ENCODE measurements at places on chromosomes 4 and X.
A peak's percentile ranks its signal among the peaks of the same experiment; 100 is the strongest.

DNA sequence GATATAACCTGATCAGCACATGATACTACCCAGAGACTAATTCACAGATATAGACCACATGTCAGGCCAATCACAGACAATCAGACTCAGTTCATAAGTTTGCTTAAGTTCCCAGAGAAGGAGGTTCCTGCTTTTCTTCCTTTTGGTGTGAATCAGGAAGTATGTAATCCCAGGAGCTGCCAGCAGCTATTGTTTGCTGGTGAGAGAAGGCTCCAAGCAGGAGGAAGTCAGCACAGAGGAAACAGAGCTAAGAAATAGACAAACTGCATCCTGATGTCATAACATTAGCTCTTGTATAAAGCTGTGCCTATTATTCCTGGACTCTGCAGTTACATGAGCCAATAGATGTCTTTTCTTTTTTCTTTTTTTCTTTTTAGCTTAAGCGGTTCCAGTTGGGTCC, 50.9 kb downstream of the UCHL1 start:
- no peak for DNase-seq

- peak; percentile 90 for DNase-seq
These were observed at the start of gene FAT4 for GRCh38 chr4:125314676-125315575. Gene FAT4 (plus strand): TSS chr4:125314955. CDS start chr4:125316412, 1,457 bp downstream.

GRCh38 chr4:8244001-8244757, 25.4 kb upstream of the HTRA3 start:
- no peak for DNase-seq

GRCh38 chr4:17414392-17414791, 97.5 kb downstream of the QDPR start:
- no peak for DNase-seq

DNA sequence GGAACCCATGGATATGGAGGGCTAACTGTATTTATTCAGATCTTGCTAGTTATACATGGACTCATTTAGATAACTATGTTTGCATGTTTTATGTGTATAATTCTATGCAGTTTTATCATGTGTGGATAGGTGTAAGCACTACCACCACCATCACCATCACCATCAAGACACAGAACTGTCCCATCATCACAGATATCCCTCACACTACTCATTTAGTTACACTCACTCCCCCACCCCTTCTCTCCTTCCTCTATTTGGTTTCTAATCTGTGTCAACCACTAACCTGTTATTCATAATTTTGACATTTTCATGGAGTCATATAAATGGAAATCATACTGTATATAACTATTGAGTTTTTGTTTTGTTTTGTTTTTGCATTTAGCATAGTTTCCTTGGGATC, 43.7 kb downstream of the STAG2 start:
- DNase-seq = no peak

- DNase-seq = no peak
These were observed 29.0 kb upstream of the BCLAF3 start for GRCh38 chrX:20019672-20020365.

GRCh38 chrX:104742355-104742754, 176.4 kb downstream of the IL1RAPL2 start:
- no peak for DNase-seq

GRCh38 chr4:48194971-48195370, 60.9 kb upstream of the TXK start:
- no peak for DNase-seq

- no peak for DNase-seq
These were observed 177.9 kb upstream of the STK26 start for GRCh38 chrX:131845201-131845600.

DNA sequence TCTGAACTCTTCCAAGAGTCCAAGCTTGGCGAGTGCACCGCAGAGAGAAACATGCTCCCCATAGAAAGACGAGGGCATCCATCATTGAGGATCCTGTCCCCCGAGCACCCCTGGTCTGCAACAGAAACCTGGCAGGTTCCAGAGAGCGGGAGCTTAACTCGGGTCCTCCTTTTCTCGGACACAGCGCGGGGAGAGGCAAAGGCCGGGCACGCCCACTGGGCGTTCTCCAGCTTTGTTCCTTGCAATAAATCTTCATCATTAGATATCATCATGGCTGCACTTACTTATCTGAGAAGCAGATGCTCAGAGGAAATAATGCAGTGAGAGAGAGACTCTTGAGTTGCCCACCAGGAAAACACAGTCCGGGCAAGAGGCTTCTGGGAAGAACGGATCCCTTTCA, 90.1 kb upstream of the PSAPL1 start:
- DNase-seq = no peak

DNA sequence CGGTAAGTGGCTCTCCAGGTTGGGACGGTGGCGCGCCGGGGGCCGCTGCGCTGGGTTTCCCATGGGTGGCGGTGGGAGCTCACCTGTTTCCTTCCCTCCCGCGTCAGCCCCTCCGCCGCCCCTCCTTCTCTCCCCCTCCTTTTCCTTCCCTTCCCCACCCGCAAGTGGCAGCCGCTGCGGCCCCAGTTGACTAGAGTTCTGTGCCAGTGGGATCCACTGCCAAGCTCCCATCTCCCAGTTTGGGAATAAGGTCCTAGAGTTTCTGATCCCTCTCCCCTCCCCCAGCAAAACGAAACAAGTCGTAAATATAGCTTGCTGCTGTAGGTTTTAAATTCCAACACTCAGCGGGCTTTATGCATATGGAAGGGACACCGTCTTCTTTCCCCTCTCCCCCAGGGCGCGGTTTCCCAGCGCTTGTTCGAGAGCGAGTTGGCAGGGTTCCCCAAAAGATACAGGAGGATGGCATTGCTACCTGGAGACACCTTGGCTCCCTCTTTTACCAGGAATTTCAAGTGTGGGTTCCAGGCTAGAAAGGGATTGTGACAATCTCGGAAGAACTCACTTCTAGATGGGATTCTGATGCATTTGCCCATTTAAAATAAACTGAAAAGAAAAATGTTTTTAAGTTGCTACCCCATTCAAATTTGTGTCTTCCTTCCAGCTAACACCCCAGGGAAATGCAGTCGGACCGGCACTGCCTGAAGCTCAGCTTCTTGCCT, 1.2 kb downstream of the TLL1 start:
- DNase-seq = no peak

GRCh38 chrX:132433001-132433400, 55.8 kb downstream of the MBNL3 start:
- no peak for DNase-seq

DNA sequence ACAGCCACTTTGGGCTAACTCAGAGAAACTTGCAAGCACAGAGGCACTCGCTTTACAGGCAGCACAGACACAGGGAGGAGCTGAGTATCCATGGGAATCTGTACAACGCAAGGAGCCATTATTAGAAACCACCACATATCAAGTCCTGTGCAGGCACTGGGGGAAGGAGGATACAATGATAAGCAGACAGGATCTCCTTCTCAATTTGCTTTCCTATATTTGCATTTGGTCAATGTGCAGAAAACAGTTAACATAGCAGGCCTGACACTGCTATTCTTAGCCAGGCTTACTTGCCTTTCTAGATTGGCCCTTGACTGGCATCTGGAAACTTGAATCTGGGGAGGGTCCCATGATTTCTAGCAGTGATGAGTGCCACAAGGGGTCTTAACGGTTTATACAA, 65.8 kb downstream of the TEC start:
- no peak for DNase-seq

DNA sequence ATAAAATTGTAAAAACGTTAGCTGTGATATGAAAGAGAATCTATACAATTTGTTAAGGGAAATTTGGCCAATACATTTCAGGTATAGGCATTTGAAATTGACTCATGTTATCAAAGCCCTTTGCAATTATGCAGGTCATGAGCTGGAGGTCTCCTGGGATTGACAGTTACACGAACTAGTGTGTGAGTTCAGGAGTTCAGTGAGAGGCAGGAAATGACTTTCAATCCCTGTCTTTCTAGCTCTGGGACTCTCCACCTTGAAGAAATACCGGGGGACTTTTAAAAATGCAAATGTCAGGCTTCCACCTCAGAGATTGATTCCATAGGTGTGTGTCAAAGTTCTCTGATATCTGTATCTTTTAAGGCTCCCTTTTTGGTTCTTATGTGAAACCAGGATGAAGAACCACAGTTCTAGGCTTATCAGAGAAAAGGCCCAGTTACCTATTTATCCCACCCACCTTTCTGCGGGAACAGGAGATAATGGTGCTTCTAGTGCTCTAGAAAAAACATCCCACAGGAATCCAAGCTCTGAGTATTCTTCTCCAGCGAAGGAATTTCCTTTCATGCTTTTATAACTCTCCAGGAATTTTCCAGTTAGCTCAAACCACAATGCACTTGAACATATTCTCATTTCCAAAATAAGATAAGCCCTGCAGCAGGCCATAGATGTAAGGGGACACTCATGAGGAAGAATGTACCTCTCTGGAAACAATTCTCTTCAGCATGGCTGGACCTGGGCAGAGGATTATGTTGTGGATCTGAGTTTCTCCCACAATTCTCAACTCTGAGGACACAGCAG, 501.0 kb downstream of the IDS start:
- DNase-seq = no peak

DNA sequence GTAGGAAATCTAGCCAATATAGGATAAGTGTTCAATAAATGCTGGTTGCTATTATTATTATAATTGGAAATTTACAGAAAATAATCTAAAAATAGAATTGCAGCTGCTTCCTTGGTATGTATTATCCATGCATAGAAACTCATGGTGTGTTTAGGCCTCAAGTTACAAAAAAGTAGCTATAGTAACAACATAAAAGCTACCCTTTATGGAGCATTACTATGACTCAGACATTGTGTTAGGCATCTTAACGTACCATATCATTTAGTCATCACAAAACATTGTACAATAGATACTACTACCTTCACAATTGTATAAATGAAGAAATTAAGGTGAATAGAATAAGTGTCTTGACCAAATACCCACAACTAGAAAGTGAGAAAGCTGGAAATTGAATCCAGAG, 126.9 kb upstream of the NRK start:
- DNase-seq = no peak

- no peak for DNase-seq
These were observed 2062.9 kb downstream of the ARAP2 start for GRCh38 chr4:34181311-34181841.

DNA sequence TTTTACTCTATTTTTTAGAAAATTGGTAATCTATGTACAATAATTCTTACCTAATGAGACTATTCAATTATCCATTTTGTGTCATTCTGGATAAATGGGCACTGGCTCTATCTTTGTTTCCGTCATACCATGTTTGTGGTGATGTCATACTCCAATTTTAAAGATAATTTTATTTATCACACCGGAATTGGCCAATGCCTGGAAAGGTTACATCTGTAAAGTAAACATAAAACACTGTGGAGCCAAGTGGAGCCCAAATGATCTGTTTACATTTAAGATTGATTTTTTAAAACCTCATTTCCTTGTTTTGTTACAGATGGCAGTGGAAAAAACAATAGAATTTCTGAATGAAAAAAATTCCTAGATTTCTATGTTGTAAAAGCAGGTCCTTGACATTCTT, 120.2 kb upstream of the GPRIN3 start:
- no peak for DNase-seq

- DNase-seq = no peak
These were observed 164.8 kb upstream of the ZIC3 start for GRCh38 chrX:137401092-137401491.

GRCh38 chr4:163958751-163959150, 464.3 kb downstream of the TMA16 start:
- DNase-seq = no peak

DNA sequence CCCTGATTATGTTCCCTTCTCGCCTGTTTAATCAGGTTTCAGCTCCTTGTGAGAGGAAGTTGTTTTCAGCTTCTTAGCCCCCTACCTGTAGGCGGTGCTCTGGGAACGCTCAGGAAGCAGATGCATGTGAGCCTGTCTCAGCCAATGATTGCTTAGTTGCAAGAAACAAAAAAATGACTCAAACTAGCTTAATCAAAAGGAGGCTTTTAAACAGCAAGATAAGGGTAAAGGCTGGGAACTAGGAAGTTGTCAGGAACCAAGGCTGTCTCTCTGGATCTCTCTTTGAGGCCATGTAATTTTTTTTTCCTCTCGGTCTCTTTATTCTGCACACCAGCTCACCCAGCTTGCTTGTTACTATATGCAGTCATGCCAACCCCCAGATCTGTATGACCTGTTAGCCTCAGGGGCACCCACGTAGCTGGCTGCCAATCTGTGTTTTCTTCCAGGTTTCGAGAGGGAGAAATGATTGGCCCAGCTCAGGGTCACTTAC, 109.1 kb downstream of the PTTG2 start:
- DNase-seq = no peak

GRCh38 chr4:71630803-71631202, 153.1 kb downstream of the GC start:
- no peak for DNase-seq

- no peak for DNase-seq
These were observed 164.7 kb upstream of the LEF1 start for GRCh38 chr4:108333353-108333942.

GRCh38 chr4:40322811-40323210, 12.3 kb upstream of the CHRNA9 start:
- no peak for DNase-seq

DNA sequence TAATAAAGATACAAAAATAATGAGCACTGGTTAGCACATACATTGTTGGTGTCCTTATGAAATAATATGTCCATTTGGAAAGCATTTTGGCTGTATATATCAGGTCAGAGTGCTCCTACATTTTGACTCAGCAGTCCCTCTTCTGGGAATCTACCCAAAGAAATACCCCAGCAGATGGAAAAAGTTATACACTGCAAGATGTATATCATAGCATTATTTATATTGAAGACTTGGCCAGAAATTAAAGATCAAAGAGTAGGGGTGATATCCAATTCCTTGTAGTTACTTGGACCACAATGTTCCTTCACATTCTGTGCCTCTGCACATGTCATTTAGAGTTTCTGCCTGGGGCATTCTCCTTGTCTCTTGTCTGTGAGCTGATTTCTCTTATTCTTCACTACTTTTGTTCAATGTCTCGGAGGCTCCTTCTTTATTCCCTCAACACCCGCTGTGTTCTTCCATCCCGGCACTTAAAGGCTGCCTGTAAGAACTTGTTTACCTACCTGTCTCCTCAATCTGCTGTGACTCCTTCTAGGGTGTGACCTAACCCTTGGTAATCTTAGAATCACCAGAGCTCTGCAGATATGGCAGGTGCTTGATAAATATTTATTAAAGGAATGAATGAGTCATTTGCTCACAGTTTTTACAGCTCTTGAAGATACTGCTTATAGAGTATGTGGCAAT, 3.1 kb upstream of the TSPAN5 start:
- no peak for DNase-seq

- DNase-seq = no peak
These were observed 326.9 kb downstream of the PCDH19 start for GRCh38 chrX:100083211-100083610.

DNA sequence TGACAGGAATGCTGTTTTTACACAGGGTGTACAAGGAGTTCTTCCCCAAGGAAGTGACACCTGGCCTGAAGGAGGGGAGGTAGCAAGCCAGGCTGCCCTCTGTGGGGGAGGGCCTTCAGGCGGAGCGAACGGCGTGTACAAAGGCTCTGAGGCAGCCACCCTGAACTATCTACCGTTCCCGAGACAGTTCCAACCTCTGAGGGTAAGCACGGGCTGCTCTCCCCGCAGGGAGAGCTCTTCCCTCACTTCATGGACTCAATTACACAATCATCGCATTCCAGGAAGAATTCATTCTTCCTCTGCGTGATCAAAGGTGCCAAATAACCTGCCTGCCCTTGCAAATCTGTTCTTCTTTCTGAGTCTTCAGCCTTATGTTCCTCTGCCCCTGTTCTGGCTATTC, 4.8 kb downstream of the ELK1 start:
- no peak for DNase-seq

- no peak for DNase-seq
These were observed 87.1 kb upstream of the FAM9C start for GRCh38 chrX:13131396-13132137.

GRCh38 chrX:154516656-154517100, 646 bp upstream of the FAM3A start:
- DNase-seq = peak; percentile 62
